Lower lobe of right lung (tissue), 2 donors: ENCODE measurements at places on chromosomes 7 and 10. TPM values are rescaled to one million over a fixed set of nuclear protein-coding genes. Genes with fewer than 3 reads are reported as not detected.

DNA sequence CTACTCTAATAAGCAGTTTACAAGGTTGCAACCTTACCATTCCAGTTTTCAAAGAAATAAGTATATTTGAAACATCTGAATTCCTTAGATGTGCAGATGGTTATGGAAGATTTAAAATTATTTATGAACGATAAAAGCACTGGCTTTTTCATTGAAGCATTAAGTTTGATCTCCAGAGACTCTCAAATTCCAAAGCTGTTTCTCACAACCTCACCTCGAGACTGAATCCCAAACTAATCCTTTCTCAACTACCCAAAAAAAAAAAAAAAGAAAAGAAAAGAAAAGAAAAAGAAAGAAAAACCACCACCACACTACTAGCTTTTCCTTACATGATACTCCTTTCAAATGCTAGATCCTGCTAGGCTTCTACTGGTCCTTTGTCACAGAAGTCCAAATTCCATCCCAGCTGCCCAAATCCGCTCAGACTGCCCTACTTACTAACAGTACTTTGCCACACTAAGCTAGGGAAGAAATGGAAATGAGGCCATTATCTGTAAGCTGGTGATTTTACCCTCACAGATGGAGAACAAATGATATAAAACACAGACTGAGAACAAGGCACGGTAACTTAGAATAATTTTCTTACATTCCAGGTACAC lies 100.6 kb upstream of the CDK1 start:
- DNase-seq: no peak

GRCh38 chr7:7816084-7816483 lies 97.7 kb upstream of the RPA3 start:
- DNase-seq: no peak

Gene UNC5B
- total RNA-seq: 22.2 TPM

Gene CTTNBP2
- total RNA-seq: 6.6 TPM

DNA sequence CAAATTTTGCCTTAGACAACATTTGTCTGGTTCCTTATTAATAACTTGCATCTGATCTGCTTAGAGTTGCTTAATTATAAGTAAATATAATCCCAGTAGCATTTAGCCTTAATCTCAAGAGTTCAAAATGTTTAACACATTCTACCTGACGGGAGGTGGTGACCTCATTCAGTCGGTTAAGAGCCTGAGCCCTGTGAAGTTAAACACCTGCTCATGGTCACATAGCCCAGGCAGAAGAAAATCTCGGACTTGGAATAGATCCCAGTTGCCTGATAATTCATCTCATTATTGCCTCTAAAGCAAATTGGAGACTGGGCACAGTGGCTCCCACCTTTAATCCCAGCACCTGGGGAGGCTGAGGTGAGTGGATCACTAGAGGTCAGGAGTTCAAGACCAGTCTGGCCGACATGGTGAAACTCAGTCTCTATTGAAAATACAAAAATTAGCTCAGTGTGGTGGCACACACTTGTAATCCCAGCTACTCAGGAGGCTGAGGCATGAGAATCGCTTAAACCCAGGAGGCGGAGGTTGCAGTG lies 18.6 kb upstream of the ASCC1 start:
- no peak for DNase-seq
